ENCODE measurements at places on chromosomes 2 and 18.

DNA sequence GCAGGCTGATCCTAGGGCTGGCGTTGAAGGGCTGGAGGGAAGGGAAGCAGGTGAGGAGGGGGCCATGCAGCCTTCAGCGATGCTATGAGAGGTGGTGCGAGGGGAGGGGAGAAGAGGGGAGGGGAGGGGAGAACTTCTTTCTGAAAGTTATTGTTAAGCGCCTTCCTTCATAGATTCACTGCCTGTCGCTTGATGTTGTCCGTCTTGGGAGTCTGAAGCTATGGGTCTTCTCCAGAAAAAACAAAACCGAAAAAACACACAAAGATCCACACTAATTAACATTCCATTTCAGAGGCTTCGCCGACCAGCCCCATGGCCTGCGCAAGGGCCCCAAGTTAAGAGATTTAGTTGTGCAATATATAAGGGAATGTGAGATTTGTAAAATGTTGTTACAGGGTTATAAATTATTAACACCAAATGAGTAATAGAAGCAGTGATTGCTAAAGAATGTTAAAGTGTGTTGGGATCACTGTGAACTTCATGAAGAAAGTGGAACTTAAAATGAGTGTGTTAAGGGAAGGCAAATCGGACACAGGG lies 758 bp downstream of the CFAP221 start:
- DNase-seq = no peak

DNA sequence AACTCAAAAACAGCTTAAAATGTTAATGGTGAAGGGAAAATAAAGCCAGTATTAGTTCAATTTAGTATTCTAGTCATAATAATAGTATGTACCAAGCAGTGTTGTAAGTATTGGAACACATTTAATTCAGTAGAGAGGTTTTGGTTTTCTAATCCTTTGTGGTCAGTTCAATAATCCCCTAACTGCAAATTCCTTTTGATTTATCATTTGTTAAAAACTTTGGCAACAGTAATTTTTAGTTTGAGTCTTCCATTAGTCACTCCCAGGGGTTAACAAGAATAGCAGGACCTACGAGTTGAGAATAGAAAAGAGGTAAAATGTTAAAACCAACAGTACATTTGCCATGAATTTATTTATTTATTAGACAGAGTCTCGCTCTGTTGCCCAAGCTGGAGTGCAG lies 10.7 kb downstream of the MRPL44 start:
- DNase-seq = no peak

DNA sequence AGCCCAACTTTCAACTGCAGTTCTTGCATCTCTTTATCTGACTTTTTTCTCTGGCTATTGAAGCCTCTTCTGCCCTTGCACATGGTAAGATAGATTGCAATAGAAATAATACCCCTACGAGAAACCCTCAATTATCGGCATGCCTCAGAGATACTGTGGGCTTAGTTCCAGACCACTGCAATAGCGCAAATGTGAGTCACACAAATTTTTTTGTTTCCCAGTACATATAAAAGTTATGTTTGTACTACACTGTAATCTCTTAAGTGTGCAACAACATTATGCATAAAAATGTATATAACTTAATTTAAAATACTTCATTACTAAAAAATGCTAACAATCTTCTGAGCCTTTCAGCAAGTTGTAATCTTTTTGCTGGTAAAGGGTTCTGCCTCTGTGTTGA lies 124.7 kb downstream of the PDE1A start:
- DNase-seq = no peak

- DNase-seq = no peak
Observed at GRCh38 chr2:203841654-203842053, 25.9 kb upstream of the CTLA4 start.

DNA sequence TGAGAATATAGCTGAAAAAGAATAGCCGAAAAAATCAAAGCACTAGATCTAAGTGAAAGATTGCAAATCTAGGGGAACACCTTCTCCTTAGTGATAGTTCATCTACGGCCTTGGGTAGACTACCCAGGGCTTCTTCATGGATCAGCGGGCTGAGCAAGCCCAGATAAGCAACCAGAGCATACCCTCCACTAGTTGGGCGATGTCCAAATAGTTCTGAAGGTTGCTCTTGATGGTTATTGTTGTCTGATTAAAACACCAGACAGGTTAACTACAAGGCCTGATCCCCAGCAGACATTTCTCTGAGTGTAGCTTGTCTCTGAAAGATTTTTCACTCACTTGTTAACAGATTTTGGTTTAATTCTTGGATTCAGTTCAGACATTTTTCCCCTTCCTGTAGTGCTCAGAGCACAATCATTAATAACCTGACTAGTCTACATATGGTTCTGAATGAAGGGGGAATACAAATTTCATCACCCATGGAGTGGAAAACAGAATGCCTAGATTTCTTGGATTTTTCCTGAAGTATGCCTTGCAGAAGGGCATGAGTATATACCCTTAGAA lies 99.6 kb downstream of the BABAM2 start:
- DNase-seq = no peak

DNA sequence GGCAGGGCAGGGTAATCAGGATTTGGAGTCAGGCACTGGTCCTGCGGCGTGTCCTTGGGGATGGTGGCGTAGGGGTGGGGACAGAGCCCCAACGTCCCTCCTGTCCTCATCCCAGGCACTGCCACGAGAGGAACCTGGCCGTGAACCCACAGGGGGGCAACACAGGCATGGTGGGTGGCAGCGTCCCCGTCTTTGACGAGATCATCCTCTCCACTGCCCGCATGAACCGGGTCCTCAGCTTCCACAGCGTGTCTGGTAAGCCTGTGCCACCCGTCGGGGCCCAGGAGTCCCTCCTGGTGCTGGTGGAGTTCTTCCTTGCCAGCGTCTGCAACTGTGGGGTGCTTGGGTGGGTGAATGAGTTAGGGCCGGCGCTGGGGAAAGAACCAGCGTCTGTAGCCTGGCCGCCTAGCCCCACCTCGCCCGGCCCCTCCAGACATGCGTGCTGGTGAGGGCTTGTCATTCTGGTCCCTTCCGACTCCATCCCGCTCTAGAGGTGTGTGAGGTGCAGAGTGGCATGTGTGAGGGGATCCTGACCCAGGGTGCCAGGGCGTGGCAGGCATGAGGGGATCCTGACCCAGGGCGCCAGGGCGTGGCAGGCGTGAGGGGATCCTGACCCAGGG lies 8.0 kb downstream of the D2HGDH start:
- no peak for DNase-seq

DNA sequence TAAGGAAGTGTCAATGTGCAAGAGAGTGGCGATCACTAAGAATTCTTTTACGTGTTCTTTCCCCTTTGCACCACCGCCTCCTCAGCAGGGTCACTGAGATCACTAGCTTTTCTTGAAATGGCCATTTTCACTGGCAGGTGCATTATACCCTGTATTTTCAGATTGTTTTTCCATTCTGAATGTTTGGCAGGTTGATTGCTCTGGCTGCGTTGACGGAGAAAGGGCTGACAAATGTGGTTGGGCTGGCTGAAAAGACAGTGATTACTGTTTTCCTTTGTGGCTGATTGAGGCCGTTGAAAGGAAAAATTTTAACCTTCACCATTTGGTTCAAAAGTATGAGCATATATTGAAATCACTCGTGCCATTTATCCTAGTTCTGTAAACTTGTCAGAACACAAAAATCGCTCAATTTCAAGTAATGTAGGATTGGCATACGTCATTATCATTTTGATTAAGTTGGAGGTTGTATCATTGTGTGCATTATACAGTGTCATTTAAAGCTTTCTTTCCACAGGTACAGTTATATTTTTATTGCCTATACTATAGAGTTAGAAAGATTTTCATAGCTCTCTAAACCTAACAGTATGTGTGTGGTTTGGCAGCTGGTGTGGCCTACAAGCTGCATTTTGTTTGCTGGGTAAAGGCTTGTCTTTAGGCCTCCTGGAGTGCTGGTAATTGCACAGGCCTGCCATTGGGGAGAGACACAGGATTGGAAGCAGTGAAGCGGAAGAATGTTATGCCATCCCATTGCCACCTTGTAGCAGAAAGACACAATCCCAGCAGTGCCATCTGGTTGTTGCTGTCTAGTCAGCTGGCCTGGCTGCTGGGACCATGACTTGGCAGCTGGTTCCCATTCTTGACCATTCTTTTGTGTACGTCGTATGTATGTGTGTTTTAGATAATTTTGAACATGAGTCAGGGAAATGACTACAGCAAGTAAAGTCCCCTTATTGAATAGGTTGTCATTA lies 36.7 kb downstream of the DYNC1I2 start:
- DNase-seq = no peak

GRCh38 chr2:99404039-99404796 lies 67.0 kb downstream of the EIF5B start:
- DNase-seq = no peak

- no peak for DNase-seq
Observed at GRCh38 chr2:21687589-21687988, 563.8 kb downstream of the TDRD15 start.

- DNase-seq = no peak
Observed at GRCh38 chr2:174786066-174786725, 21.9 kb upstream of the CHRNA1 start.

DNA sequence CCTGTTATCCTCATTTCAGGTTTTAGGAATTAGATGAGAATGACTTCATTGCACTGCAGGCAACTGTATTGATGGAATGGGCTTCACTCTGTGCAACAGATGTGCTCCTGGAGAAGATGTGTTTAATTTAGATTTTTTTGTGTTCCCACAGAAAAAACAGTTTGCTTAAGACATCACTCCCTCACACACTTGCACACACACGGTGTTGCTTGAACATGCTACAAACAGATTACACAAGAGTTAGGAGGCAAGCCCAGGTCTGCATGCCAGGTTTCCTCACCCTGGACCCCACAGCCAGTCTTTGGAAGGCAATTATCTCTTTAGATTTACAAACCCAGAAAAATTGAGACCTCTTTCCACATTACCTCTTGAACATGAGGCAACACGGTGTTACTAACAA lies 93.7 kb upstream of the KLHL29 start:
- DNase-seq = no peak

DNA sequence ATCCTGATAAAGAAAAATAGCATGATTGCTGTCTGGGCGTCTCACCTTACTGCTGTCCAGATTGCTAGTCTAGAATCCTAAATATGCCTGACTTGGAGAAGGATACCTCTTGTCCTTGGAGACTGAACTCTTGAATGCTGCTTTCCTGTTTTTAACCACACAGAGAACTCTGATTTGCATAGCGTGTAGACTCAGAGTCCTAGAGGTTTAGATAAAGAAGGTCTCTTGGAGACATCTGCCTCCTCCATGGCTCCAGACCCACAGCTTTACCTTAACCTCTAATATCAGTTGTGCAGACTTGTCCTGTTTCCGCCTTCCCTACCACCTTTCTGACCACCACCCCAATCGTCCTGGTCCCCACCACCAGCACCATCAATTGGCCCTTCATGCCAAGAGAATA lies 292.6 kb upstream of the CYRIA start:
- DNase-seq = no peak

DNA sequence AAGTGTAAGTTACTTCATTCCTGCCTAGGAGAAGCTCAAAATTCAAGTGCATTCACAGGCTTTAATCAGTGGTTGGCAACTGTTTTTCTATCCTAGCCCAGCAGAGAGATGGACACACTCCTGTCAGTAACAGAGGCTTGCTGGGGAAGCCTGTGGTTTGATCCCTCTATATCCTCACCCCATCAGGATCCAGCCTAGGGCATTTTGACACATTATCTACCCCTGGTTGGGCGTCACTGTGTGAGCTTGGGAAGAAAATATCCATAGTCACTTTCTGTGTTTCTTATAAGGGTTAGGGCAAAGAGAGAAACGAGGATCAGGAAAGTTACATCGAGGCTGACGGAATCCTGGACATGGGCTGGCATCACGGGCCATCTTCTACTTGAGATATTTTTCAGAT lies 10.0 kb downstream of the NT5DC4 start:
- DNase-seq = no peak

DNA sequence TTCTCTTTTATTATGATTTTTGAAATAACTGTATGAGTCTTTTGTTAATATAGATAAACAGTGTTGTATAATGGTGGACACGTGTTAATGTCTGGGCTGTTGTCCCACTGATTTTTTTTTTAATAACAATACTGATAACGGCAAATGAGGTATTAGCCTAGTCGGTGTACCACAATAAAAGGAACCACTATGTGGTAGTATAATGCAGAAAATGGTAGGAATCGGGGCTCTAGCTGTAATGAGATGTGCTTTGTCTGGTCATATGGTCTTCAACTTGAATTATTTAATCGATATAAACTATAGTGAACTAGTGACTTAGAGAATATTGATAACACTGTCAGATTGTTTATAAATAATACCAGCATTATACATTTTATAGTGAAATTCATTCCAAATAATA lies 517.9 kb upstream of the SPHKAP start:
- no peak for DNase-seq

Measured in mesenteric fat pad (tissue), 1 donor.